ENCODE measurements at places on chromosomes 5 and 9.

DNA sequence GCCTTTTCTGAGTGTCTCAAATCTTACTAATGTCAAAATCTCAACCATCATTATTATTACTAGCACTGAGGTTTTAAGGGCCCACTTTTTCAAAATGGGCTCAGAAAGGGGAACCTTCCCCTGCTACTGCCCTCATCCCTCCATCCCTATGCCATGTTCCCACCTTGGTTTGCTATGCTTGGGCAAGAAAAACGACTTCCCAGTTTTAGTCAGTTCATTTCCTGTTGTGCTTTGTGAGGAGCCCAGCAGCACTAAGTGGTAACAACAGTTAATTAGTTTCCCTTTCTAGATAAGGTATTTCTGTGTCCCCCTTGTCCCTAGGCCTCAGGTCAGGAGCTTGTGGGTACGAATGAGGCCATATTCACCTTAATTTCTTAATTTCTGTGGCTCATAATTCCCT is 595.2 kb downstream of the RAB3C start:
- DNase-seq = no peak

GRCh38 chr5:178490935-178491652 is 99.1 kb downstream of the COL23A1 start:
- no peak for DNase-seq

GRCh38 chr5:141878186-141878710 is at the start of gene PCDH1:
Gene PCDH1, minus strand, starts transcription at chr5:141878410. Its CDS starts 148 bp downstream, at chr5:141878262.
- DNase-seq = no peak

DNA sequence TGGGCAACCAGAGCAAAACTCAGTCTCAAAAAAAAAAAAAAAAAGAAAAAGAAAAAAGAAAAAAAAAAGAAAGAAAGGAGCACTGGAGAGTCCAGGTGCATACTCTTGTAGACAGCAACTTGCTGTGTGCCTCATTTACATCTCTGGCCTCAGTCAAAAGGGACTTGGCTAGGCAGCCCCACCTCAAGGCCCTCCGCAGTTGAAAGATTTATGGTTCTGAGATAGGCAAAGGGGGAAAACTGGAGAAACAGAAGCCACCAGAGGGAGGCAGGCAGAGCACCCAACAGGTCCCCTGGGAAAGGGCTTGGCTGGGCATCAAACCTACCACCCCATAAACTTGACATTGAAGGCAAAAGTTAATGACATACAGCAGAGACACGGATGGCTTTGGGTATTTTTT is 6.1 kb downstream of the ORM2 start:
- DNase-seq = no peak

GRCh38 chr5:140246378-140247122 is 56.4 kb downstream of the PFDN1 start:
- DNase-seq = no peak

DNA sequence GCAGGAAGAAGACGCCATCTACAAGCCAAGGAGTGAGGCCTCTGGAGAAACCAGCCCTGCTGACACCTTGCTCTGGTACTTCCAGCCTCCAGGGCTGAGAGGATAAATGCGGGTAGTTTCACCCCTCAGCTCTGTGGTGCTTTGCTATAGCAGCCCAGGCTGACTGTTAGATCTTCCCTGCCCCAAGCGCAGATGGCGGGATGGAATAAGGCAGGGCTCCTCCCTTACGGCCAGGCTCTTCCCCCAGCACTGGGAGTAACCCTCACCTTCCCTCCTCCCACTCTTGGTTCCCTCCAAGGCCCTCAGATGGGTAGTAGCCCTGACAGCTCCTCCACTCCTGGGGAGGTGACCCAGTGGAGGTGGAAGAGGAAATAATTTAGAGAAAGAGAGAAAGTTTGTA is 285.1 kb downstream of the GADD45G start:
- no peak for DNase-seq

DNA sequence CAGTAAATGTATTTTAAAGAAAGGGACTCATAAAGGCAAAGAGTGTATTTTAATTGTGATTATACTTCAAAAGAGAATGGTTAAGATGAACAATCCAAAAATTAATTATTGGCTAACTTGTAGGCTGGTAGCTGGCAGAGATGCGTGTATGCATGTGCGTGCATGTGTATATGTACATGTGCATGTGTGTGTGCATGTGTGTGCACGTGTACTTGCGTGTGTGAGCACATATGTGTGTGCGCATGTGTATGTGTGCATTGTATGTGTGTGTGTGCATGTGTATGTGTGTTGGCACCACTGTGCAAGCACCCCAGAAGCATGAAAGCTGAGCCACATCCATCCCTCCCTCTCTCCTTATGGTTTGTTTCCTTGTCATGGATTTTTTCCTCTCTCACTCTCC is 83.0 kb upstream of the SLC1A3 start:
- DNase-seq = no peak
